ENCODE measurements at places on chromosomes 2 and 18.

- no peak for DNase-seq
Measured at GRCh38 chr2:149860276-149860921, 272.8 kb upstream of the MMADHC start.

DNA sequence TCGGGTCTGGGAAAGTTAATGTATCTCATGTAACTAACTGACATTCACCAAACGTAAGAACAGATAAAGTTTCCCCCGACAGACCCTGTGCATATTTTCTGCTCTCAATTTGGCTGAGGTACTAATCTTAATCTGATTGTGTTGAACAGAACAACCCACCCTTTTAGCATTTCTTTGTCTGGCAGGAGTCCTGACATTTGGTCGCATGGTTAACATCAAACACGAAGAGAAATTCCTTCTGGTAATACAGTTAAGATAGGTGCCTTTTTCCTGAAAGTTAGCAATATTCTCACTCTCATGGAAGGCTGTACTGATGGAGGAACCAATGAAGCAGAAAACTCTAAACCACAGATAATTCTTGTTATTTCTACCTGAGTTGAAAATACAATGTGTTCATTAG, 520.8 kb downstream of the PARD3B start:
- DNase-seq: no peak

GRCh38 chr18:52339891-52340371, at the start of gene DCC:
Gene DCC, plus strand, starts transcription at chr18:52340197. Its CDS starts 591 bp downstream, at chr18:52340788.
- no peak for DNase-seq

GRCh38 chr2:216441308-216442010, 29.2 kb downstream of the SMARCAL1 start:
- DNase-seq: no peak

DNA sequence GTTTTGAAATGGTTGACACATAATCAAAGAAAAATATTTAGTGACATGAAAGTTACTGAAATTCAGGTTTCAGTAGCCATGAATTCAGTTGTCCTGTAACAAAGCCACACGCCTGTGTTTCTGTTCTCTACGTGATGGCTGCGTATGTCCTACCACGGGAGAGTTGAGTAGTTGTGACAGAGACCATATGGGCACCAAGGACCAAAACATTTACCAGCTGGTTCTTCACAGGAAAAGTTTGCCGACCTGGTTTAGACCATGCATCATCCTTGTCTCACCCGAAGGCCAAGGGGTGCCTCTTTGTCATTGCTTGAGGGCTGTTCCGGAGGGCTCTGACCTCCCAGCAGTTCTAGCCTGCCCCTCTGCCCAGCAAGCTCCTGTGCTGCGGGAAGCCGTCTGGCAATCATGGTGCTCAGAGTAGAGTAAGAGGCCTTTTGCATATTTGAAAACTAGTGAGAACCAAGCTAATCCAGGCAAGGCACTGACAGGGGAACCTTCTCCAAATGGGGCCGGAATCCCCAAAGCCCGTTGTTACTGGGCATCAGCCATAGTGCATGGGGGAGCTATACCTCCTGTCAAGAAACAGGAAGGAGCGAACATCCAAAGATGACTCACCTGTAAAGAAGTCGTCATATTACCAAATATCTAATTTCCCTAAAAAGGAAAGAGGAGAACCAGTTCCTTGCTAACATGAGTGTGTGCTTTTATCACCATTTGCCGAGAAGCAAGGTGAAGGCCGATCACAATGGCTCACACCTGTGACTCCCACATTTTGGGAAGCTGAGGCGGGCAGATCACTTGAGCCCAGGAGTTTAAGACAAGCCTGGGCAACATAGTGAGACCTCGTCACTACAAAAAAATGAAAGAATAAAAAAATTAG, 92.6 kb upstream of the RAB12 start:
- DNase-seq: no peak

DNA sequence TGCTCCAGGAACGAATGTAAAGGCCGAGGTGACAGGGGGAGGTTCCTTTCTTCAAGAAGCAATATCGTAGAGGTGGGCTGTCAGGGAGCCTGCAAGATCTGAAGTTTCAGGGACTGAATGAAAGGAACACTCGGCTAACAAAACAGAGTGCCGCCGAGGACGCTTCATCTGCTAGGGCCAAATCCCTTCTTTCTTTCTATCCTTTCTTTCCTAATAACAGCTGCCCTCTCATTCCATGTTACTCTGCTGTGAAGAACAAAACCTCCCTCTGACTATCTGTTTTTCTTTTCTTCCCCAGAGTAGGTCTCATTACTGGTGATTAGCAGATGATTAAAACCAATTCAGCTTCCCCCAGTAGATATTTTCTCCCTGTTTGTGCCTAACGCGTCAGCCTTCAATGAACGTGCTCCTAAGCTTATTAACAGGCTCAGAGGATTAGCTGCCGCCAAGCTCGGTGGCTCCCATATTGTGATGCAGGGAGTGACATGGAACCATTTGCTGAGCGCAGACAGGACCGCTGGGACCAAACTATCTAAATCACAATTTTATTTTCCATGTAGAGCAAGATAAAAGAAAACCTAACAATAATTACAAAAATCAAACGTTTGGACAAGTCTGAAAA, 414.6 kb downstream of the TMEM182 start:
- no peak for DNase-seq

DNA sequence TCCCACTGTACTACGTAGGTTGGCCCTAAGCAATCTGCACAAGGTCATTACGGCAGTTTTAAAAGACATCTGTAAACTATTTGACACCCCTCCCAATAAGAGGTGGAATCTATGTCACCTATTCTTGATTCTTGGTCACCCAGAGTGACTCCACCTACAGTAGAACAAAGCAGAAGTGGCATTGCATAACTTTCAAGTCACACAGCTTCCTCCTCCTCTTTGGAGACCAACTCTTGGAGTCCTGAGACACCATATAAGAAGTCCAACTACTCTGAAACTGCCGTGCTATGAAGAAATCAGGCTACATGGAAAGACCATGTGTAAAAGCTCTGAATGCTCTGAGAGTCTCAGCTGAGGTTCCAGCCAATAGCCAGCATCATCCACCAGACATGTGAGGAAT, 253.5 kb upstream of the CDH20 start:
- no peak for DNase-seq

- no peak for DNase-seq
Measured at GRCh38 chr2:16726577-16726976, 60.9 kb upstream of the CYRIA start.

DNA sequence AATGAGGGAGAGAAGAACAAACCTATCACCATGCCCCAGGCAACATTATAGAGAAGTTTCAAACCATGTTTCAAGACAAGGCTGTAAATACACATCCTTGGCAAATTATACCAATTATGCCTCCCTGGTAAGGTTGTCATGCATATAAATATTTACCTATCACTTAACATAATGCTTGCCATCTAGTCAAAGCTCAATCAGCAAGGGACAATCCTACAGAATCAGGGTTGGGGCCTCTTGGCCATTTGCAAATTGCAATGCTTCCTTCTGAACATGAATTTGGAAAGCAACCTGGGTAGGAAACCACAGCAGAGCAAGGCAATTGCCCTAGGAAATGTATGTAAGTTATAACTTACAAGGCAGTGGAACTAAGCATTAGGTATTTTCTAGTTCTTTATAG, 907.2 kb upstream of the CDH2 start:
- DNase-seq: no peak

DNA sequence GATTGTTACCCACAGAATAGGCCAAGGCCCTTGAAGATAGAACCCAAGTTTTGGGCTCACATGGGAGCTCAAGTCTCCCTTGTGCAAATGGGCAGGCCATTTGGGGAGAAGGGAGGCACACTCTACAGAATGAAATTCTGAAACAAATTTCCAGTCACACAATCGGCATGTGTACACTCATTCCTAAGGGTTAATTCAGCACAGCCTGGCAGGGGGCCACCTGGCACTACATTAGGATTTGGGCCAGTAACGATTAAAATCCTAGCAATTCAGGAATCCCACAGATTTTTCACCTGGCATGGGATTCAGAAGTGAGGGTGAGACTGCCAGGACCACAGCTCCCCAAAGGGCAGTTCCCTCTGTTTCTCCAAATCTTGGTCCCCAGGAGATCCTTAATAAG, 46.4 kb downstream of the BMP10 start:
- no peak for DNase-seq

- DNase-seq: no peak
Measured at GRCh38 chr2:23658466-23658942, 268.4 kb downstream of the ATAD2B start.

DNA sequence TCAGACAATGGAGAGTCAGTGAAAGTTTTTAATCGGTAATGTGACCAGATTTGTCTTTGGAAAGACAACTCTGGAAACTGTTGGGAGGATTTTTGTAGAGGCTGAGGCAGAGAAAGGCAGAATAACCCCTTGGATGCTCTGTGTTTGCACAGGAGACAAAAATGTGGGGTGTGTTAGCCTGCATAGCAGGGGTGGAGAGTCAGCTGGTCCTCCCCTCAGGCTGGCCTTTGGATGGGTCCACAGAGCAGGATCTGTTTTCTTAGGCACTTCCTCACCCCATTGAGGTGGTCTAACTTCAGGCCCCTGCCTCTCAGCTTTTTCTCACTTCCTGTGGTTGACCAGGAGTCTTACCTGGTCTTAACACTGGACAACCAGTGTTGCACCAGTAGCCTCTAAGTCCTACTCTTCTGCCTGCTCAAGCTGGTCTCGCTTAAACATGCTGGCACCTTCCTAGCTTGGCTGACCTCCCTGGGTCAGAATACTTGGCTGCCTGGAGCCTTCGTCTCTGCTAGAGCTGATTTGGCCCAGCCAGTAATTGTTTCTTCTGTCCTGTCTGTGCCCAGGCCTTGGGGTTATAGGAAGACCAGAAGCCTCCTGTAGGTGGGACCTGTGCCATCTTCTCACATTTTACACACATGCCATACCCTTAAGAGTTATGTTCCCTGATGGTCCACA, 259.8 kb upstream of the RASGRP3 start:
- no peak for DNase-seq

DNA sequence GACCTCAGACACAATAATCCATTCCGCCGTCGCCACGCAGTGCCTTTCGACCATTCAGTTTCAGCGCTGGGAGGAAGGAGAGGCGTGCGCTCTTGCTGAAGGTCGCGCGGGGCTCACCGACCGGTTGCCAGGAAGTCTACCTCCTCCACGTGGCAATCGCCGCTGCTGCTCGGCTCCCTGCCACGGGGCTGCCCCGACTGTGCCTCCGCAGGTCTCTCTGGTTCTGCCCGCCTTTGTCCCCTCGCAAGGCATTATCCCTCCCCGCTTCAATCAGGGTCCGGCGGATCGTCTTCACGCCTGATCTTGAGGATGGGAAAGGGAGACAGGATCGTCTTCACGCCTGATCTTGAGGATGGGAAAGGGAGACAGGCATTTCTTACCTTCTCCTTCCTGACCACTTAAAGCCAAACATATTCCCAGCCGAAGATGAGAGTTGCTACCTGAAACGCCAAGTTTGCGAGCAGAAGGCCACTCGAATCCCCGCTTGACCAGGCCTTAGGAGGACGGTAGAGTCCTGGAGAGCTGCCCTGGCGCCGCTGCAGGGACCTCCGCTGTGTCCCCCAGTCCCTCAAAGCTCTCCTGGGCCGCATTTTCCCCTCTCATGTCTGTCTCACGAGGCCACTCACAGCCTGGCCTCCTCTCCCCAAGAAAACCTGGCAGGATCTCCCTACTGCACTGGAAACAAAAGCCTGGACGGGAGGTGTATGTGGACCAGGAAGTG, 4.3 kb upstream of the GPR45 start:
- no peak for DNase-seq

DNA sequence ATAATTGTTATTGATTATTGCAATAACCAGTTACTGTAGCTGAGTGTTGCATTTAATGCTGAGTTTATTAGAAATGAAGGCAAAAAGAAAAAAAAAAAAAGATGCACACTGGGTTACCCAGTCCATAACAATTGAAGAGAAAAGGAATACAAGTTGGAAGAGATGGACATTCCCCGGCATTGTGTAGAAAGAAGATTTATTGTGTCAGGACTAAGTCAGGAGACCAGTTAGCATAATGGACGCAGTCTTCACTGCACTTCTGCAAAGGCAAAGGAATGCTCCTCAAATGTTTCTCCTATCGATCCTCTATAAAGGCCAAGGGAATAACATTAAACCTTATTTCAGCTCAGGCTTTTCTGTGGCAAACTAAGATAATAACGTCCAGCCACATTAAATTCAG, 157.8 kb downstream of the INSIG2 start:
- no peak for DNase-seq

- peak; percentile 4 for DNase-seq
Measured at GRCh38 chr18:23662309-23663263, at the start of gene ANKRD29. Gene ANKRD29, minus strand, starts transcription at chr18:23662911. Its CDS starts 181 bp downstream, at chr18:23662730.

GRCh38 chr2:222127660-222128059, 171.1 kb downstream of the PAX3 start:
- no peak for DNase-seq

DNA sequence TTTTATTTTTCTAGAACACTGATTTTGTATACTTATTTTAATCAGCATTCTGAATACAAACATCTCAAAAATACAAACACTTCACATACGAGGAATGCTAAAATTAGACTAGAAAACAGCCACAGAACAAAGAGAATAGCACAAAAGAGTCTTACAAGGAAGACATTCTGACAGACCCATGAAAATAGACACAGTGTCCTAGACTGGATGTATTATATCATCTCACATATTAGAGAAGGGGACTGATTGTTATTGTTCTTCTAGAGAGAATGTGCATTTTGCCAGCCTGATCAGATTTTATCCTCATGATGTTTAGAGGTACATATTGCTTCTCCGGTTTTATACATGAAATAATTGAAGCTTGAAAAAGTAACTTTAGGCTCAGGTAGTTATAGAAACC, 357.9 kb downstream of the DPP10 start:
- no peak for DNase-seq

- no peak for DNase-seq
Measured at GRCh38 chr2:223725494-223725893, 111.9 kb downstream of the AP1S3 start.

- DNase-seq: no peak
Measured at GRCh38 chr2:144546933-144547332, 27.0 kb upstream of the ZEB2 start.

DNA sequence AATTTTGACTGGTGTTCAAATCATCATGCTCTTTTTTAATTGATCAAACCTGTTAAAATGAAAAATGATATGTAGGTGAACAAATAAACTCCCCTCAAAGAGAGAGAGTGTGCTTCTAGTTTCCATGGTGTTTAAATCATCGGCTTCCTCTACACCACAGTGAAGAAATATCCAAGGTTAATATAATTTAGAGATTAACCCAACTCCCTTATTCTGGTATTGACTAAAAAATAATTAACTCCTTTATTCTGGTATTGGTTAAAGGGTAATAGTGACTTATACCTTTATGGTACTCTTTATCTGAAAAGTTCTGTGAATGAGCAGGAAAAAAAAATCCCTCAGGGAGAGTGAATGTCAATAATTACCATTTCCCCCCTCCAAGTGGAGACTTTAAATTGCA, 93.1 kb downstream of the SPATS2L start:
- DNase-seq: no peak

DNA sequence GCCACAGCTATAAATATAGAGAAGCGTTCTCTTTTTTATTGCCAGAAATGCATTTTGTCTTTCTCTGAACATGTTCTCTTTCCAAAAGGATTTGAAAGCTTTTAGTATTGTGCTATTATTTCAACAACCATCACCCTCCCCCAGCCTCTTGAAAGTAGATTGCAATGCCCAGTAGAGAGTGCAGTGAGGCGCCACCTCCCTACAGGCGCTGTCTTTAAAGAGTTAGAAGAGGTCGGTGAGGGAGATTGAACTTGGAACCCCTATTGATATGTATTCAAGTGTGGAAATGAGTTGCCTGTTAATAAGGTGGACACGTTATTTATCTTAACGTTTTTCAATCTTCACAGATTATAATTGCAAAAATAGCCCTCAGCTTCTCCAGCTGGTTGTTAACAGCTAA, 360.3 kb downstream of the LRP1B start:
- DNase-seq: no peak

Measured in activated CD4-positive, CD25-positive, alpha-beta regulatory T cell (primary cell).